ENCODE measurements at places on chromosomes 12 and 14.

DNA sequence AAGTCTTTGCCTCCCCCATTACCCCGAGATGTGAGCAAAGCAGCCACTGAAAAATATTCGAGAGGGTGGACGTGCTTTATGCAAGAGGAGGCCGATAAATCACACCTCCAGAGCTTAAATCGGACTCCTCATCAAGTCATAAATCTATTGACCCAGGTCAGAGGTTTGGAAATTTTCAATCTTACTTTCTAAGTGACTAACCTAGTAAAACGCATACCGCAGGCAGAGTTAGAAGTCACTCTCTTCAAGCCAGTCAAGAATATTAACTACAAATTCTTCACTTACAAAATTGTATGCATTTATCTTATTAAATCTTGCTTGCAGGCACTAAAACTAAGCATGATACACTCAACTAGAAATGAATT lies 34.9 kb downstream of the GPHB5 start:
- DNase-seq = no peak

GRCh38 chr14:100621806-100622205 lies 34.6 kb upstream of the BEGAIN start:
- peak; percentile 27 for DNase-seq

GRCh38 chr12:32260696-32261095 lies 138.7 kb upstream of the FGD4 start:
- no peak for DNase-seq

DNA sequence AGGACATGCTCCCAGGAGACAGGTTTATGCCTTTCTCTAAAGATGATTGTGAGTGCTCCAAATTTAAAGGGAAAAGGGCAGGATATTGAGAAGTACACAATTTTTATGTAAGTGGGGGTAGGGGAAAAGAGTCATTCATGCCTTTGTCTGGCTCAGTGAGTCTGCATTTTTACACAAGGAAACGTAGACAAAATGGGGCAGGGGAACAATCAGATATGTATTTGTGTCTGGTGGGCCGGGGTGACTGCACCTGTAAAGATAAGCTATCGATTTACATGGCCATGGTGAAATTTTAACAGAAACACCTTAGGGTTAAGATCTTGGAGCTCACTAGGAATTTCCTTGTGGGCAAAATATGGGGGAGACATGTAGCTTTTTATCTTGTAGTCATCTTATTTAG lies 123.6 kb downstream of the VRK1 start:
- DNase-seq = no peak

- no peak for DNase-seq
Measured at GRCh38 chr12:79452906-79453305, 237.9 kb downstream of the PAWR start.

GRCh38 chr14:99853206-99853605 lies 60.0 kb downstream of the EML1 start:
- DNase-seq = no peak
